Activated CD8-positive, alpha-beta T cell treated with anti-CD3 and anti-CD28 coated beads, Interleukin-2, amount 10 ng/mL, durations not matched to agents 7 days and 5 days (primary cell): ENCODE measurements at places on chromosomes 3 and 15. TPM values are rescaled to one million over a fixed set of nuclear protein-coding genes. Genes with fewer than 3 reads are reported as not detected.

DNA sequence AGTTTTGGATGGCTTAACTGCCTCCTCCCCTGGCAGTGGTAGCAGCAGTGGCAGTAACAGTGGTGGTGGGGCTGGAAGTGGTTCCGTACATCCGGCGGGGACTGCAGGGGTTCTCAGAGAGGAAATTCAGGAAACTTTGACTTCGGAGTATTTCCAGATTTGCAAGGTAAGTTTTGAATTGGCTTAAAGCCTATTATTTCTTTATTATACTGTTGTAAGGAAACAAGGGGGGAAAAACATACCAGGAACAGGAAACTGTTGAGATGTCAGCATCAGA, 1.5 kb downstream of the STXBP5L start:
- DNase-seq: no peak

- DNase-seq: no peak
These were observed 54.2 kb downstream of the DTWD1 start for GRCh38 chr15:49675041-49675440.

- DNase-seq: no peak
These were observed 17.7 kb downstream of the STAG1 start for GRCh38 chr3:136734382-136735070.

DNA sequence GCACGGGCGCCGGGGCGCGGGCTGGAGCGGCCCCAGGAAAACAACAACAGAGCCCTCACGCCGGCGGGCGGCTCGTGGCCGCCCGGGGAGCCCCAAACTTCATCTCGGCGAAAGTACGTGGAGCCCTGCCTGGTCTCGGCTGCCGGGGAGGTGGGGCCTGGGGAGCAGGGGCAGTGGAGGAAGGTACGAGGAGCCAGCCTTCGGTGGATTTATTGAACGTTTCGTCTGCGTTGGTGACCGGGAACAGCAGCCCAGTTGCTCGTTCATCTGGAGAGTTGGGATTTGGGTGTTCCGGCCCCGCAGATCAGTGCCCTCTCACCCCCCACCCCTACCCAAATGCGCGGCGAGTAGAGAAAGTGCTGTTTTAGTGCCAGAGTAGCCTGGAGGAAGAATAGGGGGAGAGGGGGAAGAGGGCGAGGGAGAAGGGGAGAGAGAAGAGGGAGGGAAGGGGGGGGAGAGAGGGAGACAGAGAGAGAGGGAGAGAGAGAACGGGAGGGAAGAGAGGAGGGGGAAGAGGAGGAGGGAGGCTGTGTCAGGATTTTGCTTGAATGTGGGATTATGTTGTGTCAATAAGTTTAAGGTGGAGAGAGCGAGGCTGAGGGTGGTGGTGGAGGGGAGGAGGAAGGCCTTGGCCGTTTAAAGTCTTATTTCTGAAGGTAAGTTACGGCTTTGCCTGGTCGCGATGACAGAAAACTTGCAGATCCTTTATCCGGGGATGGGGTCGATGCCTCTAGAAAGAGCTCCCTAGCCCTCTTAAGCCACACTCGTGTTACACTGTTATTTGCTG, 970 bp downstream of the BBX start:
- peak; percentile 62 for DNase-seq

Gene STRA6
- not detected for total RNA-seq

- no peak for DNase-seq
These were observed 30.8 kb upstream of the MAP3K13 start for GRCh38 chr3:185332026-185332735.
